ENCODE measurements at places on chromosomes 11 and 22. TPM values are rescaled to one million over a fixed set of nuclear protein-coding genes. Genes with fewer than 3 reads are reported as not detected.

RASSF10 gene
- 2.0 TPM for total RNA-seq

LRRC56 gene
- 0.82 TPM for total RNA-seq

NDUFS8 gene
- 170 TPM for total RNA-seq

NAV2 gene
- 17.6 TPM for total RNA-seq

FAM227A gene
- total RNA-seq: 3.4 TPM

PRDM11 gene
- 9.1 TPM for total RNA-seq

- H3K27ac ChIP-seq: no peak overlapping the region
- H3K27me3 ChIP-seq: no peaks in the 10 kb centered on the region
- DNase-seq: peak; percentile 89
- H3K4me1 ChIP-seq: peaks cover 8% of the 10 kb centered on the region
- H3K4me3 ChIP-seq: no peak overlapping the region
- H3K36me3 ChIP-seq: no peaks in the 10 kb centered on the region
These were observed 68.2 kb downstream of the USP35 start for GRCh38 chr11:78256962-78257361.

- H3K4me3 ChIP-seq: no peak overlapping the region
- no peaks in the 10 kb centered on the region for H3K4me1 ChIP-seq
- H3K27me3 ChIP-seq: no peaks in the 10 kb centered on the region
- no peak for DNase-seq
- H3K27ac ChIP-seq: no peak overlapping the region
These were observed 1082.0 kb upstream of the CNTN5 start for GRCh38 chr11:97938789-97939188.

- H3K4me1 ChIP-seq: no peaks in the 10 kb centered on the region
- H3K4me3 ChIP-seq: no peak overlapping the region
- H3K27ac ChIP-seq: no peak overlapping the region
- H3K36me3 ChIP-seq: no peaks in the 10 kb centered on the region
These were observed 20.4 kb downstream of the FCHSD2 start for GRCh38 chr11:73121692-73122091.

DNA sequence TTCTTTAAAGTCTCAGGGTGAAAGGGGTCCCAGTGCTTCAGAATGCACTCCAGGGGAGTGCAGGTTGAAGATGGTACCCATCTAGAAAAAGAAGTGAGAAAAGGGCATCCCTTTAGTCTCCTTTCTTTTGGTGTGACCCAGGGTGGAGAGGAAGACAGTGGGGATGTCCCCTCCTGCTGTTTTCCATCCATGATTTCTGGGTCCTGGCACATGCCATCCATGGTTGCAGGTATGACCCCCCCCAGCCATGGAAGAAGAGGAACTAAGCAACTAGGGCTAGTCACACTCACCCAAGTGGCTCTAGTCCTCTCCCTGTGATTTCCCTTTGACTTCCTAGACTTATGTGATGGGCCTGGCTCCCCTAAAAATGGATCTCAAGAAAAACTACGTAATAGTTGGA lies 15.9 kb upstream of the EI24 start:
- H3K4me1 ChIP-seq: no peaks in the 10 kb centered on the region
- H3K36me3 ChIP-seq: no peaks in the 10 kb centered on the region
- DNase-seq: no peak
- no peak overlapping the region for H3K27ac ChIP-seq
- no peaks in the 10 kb centered on the region for H3K27me3 ChIP-seq

DNA sequence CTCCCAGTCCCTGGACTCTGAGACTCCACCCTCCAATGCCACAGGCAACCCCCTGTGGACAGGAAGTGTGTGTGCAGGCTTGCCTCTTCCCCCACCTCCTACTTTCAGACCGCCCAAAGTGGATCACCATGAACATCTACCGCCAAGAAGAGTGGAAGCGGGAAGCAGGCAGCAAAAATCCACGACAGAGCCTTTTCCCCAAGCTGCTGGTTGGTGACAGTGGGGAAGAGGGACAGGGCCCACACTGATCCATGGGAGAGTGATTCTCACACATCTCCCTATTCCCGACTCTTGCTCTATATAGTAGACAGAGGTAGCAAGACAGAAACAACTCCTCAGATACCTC lies 53.4 kb upstream of the SPATA19 start:
- no peak for DNase-seq
- H3K4me1 ChIP-seq: no peaks in the 10 kb centered on the region
- no peak overlapping the region for H3K27ac ChIP-seq
- H3K4me3 ChIP-seq: no peak overlapping the region

DNA sequence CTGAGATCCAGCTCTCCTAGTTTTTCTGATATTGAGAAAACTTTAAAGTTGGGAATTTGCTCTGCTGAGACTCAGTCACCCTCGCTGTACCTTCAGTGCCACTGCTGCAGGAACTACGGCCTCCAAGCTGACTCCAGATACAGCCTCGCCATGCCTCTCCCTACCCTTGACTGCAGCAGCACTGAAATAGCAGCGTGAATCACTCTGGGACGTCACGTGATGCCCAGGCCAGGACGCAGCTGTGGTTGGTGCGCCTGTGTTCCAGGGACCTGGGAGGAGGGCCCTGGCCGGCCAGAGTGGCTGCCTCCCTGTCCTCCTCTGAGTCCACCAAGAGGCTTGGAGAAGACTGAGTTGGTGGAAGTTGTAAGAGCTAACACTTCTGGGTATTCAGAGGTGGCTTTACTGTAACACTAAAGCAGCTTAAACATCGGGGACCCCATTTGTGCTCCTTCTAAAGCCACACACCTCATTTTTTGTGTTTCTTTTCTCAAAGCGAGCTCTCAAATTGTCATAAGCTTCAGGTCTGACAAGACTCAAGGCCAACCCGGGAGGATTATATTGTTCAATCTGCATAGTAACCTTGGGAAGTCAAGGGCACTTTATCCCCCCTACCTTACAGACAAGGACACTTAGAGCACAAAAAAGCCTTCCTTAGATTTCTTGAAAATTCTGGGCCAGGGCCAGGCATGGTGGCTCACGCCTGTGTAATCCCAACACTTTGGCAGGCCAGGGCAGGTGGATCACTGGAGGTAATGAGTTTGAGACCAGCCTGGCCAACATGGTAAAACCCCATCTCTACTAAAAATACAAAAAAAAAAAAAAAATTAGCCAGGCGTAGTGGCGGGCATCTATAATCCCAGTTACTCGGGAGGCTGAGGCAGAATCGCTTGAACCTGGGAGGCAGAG lies 4.2 kb upstream of the STIP1 start:
- H3K27me3 ChIP-seq: no peaks in the 10 kb centered on the region
- DNase-seq: peak; percentile 87
- peaks cover 22% of the 10 kb centered on the region for H3K4me1 ChIP-seq
- H3K27ac ChIP-seq: peak overlapping the region; percentile 63
- H3K4me3 ChIP-seq: peak overlapping the region; percentile 36

DNA sequence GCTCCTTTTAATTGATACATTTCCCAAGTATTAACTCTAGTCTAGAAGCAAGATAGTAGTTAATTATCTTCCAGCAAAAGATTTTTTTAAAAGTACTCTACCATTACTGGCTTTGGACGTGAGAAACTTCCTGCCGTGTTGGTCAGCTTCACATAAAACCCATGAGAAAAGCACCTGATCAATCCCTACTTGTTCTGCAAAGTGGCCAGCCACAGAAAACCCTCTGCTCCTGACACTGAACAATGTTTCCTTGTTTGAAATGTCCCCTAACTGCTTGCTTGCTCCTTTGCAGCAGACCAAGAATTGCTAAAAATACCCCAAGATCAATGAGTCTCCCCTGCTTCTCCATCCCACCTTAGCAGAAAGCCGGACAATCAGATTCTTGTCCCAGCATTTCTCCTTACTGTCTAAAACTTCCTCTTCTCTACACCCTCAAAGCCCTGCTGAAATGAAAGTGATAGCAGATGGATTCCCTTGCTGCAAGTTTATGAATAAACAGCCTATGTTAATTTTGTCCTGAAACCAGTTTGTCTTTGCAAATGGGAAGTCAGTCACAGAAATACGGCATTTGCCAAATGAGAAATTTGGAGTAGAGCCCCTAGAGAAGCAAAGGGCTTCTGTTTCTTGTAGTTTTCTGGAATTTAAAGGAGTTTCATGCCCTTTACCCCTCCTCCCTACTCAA lies 207.1 kb upstream of the ARHGAP20 start:
- H3K4me1 ChIP-seq: no peaks in the 10 kb centered on the region
- no peak overlapping the region for H3K4me3 ChIP-seq
- H3K27ac ChIP-seq: no peak overlapping the region
- H3K36me3 ChIP-seq: no peaks in the 10 kb centered on the region
- no peak for DNase-seq

DNA sequence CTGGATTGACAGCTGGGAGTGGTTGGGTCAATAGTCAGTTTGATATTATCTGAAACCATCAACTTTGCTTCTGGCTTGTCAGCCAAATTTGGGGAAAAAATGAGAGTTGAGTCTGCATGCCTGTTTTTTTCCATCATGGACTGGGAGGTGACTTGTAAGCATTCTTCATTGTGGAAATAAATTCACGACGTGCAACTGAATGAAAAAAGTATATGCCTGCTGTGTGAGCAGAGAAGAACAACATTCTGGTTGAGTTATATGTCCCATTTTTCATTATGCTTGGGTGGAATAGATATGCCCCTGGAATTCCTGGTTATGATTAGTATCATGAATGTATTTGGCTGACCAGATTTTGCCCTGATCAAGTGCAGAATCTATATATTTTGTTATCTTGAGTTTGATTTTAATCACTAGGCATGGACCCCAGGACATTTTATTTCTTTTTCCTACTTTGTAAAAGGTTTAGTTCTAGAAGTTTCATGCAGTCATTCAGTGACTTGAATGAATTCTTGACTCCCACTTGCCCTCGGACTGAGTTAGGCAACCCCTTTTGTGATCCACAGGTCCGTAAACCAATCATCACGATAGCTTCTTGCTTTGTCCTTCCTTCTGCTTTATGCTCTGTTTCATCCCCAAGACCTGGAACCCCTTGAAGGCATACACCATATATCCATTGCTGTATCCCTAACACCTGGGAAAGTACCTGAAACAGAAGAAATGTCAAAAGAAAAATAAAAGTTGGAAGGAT lies 205.8 kb downstream of the NAV2 start:
- H3K27me3 ChIP-seq: no peaks in the 10 kb centered on the region
- peaks cover 33% of the 10 kb centered on the region for H3K4me1 ChIP-seq
- peak overlapping the region; percentile 83 for H3K27ac ChIP-seq
- DNase-seq: peak; percentile 81
- no peaks in the 10 kb centered on the region for H3K36me3 ChIP-seq

GRCh38 chr11:64134963-64135362 lies 30.9 kb downstream of the MACROD1 start:
- H3K27ac ChIP-seq: no peak overlapping the region
- DNase-seq: no peak
- no peaks in the 10 kb centered on the region for H3K4me1 ChIP-seq

GRCh38 chr11:75570559-75571139 lies 8.6 kb downstream of the SERPINH1 start:
- H3K4me3 ChIP-seq: no peak overlapping the region
- peaks cover 73% of the 10 kb centered on the region for H3K36me3 ChIP-seq
- DNase-seq: no peak
- H3K27ac ChIP-seq: no peak overlapping the region
- H3K27me3 ChIP-seq: no peaks in the 10 kb centered on the region
- H3K4me1 ChIP-seq: peaks cover 16% of the 10 kb centered on the region

DNA sequence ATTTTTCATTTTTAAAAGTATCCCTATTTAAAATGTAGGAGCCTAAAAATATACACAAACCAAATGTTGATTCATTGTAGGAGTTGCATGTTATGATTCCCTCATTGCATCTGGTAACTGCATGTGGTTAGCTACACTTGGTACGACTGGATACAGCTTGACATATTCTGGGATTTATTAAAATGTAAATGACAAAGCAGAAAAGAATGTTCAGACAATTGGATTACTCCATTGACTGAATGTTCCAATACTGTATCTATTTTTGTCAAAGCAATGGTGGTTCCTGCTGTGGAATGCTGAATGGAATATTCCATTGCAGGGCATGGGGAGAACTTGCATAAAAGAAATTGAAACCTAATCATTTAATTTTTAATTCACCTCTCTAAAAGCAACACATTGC lies 30.8 kb downstream of the BLID start:
- no peak overlapping the region for H3K4me3 ChIP-seq
- peaks cover 25% of the 10 kb centered on the region for H3K36me3 ChIP-seq
- peak; percentile 97 for DNase-seq

- no peaks in the 10 kb centered on the region for H3K27me3 ChIP-seq
- H3K4me1 ChIP-seq: no peaks in the 10 kb centered on the region
- no peak overlapping the region for H3K27ac ChIP-seq
- H3K36me3 ChIP-seq: no peaks in the 10 kb centered on the region
- no peak for DNase-seq
These were observed 8.4 kb downstream of the SLC29A2 start for GRCh38 chr11:66363187-66363601.

DNA sequence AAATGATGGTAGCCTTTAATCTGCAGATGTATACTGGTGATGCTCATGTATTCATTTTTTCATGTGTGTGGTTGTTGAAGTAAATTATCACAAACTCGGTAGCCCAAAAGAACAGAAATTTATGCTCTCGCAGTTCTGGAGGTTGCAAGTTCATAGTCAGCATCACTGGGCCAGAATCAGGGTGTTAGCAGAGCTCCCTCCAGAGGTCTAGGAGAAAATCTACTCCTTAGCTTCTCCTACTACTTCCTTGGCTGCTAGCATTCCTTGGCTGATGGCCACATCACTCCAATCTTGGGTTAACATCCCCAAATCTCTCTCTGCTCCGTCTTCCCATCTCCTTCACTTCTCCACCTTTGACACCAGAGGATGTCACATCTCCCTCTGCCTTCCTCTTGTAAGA lies 45.3 kb upstream of the GALNT18 start:
- H3K4me3 ChIP-seq: no peak overlapping the region
- H3K36me3 ChIP-seq: no peaks in the 10 kb centered on the region
- H3K4me1 ChIP-seq: no peaks in the 10 kb centered on the region

DNA sequence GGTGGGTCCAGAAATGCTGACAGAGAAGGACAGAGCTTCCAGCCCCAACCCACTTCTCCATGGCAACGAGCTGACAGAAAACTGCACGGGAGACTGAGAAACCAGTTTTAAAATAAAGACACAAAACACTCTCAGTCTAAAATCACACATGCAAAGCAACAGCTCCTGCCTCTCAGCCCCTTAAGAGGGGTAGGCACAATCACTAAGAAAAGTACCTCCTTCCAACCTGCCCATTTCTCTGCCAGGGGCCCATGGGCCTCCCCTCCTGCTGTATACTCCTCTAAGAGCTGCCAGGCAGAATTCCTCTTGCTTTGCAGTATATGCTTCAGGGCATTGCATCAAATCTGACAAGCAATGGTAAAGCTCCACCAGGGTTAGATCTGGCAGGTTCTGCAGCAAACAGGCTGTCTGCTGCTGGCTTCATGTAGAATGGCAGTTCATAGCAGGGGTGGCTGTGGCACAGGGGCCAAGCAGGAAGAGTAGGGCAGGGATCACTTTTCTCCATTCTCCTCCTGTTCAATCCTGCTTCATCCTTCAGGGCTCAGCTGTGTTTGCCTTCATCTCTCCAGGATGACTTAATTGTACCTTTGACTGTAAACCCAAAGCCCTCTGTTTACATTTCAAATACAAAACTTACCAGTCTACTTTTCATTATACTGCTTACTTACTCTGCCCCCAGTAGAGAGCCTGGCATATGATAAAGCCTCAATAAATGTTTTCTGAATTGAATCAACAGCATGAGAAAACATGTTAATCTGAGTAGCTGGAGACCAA lies 77.7 kb downstream of the KCNC1 start:
- H3K4me3 ChIP-seq: no peak overlapping the region
- DNase-seq: no peak
- H3K36me3 ChIP-seq: no peaks in the 10 kb centered on the region
- H3K27ac ChIP-seq: no peak overlapping the region
